Activated CD8-positive, alpha-beta memory T cell treated with anti-CD3 and anti-CD28 coated beads for 4 hours (primary cell): ENCODE measurements at places on chromosomes 4 and X.

GRCh38 chr4:85741381-85741780 is 266.4 kb downstream of the ARHGAP24 start:
- no peak for DNase-seq

DNA sequence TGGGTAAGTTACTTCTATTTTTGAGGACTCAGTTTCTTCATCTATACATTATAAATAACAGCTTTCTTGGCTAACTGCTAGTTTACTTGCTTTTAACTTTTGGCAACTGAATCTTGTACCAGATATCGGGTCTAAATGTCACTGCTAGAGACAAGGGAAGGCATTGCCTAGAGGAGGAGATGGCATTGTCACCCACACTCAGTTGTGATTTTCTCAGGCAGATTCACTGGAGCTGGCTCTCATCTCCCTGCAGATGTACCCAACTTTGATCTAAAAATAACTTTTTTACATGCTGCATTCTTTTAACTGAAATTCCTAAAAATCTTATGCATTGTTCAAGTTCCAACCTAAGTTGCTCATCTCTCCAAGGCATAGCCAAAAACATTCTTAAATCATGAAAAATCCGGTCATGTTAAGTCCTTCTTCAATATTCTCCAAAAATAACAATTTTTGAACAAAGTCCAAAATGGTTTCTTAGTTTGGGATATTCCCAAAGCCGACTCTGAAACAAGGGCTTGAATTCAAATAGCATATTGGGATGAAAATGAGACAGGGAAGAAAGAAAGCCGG is 469.0 kb upstream of the BOD1L1 start:
- no peak for DNase-seq

- DNase-seq: no peak
Observed at GRCh38 chr4:1792832-1793495, at the start of gene FGFR3. Gene FGFR3 (plus strand): TSS chr4:1793293. CDS start chr4:1793935, 642 bp downstream.

- no peak for DNase-seq
Observed at GRCh38 chr4:2941138-2942036, 21.8 kb downstream of the NOP14 start.

- no peak for DNase-seq
Observed at GRCh38 chrX:18194688-18195087, 26.0 kb downstream of the BEND2 start.

GRCh38 chr4:53349091-53349491 is 16.8 kb downstream of the SCFD2 start:
- DNase-seq: no peak

- DNase-seq: no peak
Observed at GRCh38 chr4:2036327-2036726, 22.8 kb upstream of the NAT8L start.

DNA sequence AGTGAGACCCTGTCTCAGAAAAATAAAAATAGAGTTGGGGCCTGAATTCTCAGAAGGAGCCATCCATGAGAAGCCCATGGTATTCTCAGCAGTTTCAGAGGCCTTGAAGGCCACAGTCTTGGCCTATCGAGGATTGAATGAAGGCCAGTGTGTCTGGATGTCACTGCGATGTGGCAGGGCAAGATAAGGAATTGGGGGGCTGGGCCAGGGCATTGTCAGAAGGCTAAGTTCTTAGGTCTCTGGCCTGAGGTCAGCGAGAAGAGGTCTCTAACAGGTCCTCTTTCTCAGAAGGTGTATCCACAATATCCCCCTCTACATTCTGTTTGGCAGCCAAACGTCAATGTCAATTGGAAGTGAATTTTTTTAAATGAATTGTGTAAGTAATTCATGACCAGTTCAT is 5.7 kb downstream of the ZNF275 start:
- DNase-seq: no peak

DNA sequence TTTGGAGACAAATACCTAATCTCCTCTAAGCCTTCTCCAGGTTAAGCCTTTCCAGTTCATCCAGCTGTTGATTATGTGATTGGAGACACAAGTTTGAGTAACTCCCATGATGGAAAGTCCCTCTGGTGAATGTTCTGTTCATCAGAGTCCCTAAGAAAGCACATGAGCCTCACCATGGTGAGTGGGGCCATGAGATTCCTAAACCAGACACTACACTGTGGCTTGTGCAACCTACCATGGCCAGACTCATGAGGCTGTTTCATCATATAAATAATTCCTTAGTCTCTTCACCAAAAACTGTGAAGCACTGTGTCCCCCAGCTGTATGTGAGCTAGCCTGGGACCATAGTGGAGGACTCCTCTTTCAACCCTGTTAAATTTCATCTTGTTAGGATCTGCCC is 14.4 kb downstream of the PKD2 start:
- no peak for DNase-seq

- DNase-seq: no peak
Observed at GRCh38 chr4:78922207-78922606, 17.0 kb downstream of the PAQR3 start.

DNA sequence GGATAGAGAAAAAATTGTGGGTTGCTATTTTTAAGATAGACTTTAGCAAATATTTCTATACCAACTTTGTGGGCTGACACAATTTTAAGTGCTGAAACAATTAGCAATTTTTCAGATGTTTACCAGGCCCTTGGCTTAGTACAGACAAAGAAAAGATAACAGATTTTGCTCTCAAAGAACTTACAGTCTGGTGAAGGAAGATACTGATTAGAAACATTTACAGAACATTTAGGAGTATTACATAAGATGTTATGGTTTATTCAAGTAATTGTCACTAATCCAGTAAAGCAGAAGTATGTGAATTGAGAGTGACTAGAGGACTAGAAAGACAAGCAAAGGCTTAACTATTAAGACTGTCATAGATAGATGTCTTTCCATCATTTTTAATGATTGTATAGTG is 35.3 kb upstream of the NDUFC1 start:
- DNase-seq: no peak

DNA sequence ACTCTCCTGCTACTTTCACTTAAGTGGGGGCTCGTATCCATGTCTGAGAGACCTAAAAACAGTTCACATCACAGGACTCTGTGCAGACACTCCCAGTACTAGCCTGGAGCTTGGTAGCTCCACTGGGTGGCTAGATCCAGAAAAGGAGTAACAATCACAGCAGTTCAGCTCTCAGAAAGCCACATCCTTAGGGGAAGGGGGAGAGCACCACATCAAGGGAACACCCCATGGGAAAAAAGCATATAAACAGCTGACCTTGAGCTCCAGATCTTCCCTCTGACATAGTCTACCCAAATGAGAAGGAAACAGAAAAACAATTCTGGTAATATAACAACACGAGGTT is 175.8 kb downstream of the FAM13A start:
- DNase-seq: no peak

DNA sequence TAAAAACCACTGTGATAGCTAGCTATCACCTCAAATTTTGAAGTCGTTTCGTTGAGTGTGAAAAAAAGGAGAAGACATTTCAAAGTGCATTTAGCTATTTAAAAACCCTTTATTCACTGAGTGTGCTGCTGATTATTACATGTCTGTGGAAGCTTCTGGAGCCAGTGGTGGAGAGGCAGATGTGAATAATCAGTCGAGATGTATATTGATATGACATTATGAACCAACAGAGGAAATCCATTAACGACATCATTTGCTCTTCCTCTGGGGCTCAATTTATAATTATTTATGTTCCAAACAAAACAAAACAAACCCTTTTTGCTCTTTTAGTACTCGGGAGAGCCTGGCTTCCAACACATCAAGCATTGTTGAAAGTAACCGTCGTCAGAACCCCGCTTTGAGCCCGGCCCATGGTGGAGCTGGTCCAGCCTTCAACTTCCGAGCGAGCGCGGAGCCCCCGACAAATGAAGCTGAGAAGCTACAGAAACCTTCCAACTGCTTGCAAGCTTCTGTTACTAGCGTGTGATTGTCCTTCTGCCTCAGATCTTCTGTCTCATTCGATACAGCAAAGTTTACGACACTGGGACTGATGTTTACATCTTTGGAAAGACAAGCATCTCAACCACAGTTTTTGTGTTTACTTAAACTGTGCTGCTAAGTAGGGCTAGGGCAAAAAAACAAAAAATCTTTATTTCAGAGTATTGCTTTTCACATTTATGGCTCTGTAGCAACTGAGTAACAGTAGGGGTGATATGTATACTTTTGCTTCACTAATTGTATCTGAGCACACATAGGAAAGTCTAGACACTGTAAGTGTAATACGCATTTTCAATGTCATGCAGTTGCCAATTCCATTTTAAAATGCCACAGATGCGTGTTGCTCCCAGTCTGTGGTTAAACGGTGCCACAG is 111.9 kb downstream of the STOX2 start:
- no peak for DNase-seq

GRCh38 chrX:41031256-41031967 is 53.8 kb upstream of the USP9X start:
- no peak for DNase-seq

- no peak for DNase-seq
Observed at GRCh38 chrX:136209016-136209738, 42.0 kb downstream of the MAP7D3 start.
